IPS DF 19.7 (cell line): ENCODE measurements at places on chromosomes 5 and 9.

DNA sequence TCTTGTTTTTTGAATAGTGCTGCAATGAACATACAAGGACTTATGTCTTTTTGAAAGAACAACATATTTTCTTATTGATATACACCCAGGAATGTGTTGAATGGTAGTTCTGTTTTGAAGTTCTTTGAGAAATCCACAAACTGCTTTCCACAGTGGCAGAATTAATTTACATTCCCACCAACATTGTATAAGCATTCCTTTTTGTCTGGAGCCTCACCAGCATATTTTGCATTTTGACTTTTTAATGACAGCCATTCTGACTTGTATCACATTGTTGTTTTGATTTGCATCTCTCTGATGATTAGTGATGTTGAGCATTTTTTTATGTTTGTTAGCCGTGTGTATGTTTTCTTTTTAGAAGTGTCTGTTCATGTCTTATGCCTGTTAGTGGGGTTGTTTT, 524.9 kb downstream of the SEMA5A start:
- no peak for DNase-seq

GRCh38 chr5:137405393-137405792, 93.7 kb downstream of the SPOCK1 start:
- DNase-seq, result no peak

GRCh38 chr9:78707080-78707479, 410.2 kb downstream of the PSAT1 start:
- no peak for DNase-seq

DNA sequence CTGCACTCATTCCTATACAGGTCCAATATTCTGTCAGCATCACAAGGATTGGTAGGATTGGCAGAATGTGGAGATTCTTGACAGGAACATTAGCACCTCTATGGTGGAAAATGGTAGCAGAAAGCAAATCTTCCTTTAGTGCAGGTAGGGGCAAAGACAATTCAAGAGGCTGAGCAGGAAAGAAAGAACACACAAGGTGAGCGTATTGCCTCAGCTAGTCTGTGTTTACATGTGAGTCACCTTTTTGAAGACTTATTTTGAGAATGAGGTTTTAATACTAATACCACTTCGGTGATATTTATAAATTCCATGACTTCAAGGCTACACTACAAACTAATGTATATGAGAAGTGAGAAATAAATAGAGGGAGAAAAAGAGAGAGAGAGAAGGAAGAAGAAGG, 717.0 kb downstream of the BRINP1 start:
- no peak for DNase-seq

DNA sequence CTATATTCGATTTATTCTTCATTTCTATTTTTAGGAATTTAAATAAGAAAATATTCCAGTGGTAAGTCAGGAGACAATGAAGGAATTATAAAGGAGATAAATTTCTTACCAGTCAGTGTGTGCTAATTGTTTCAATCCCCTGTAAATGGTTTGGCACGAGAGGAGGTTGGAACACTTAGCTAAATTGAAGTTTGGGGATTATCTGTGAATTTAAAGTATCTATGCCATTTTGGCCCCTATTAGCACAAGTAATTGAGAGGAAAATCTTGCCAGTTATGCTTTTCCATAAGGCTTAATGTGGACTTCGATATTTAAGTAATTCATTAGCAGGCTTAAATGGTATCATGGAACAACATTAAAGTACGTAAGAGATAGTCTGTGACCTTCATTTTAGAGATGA, 860.8 kb downstream of the PTPRD start:
- DNase-seq, result no peak

GRCh38 chr9:36317766-36318165, 59.5 kb upstream of the GNE start:
- DNase-seq, result no peak
